Eye (tissue), 1 donor: ENCODE measurements at places on chromosomes 1 and 21.

DNA sequence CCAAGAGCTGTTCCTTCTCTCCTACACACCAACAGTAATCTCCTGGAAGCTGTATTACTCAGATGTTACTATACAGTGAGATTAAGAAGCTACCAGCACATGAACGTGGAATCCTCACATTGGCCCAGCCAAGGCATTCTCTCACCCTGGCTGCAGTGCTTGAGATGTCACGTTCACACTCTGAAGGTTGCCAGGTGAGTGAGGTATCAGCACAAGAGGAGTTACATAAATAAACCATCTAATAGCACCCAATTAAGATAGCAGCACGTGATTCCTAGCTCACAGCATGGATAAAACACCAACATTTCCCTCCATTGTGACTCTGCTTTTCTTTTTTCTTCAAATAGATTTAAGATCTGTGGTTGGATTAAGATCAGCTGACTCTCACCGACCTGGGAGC, 182.8 kb downstream of the PLPP3 start:
- no peak for DNase-seq

- DNase-seq: no peak
Measured at GRCh38 chr21:22582026-22582425, 1583.8 kb downstream of the NCAM2 start.

GRCh38 chr1:57719274-57719673, 295.4 kb upstream of the DAB1 start:
- no peak for DNase-seq

DNA sequence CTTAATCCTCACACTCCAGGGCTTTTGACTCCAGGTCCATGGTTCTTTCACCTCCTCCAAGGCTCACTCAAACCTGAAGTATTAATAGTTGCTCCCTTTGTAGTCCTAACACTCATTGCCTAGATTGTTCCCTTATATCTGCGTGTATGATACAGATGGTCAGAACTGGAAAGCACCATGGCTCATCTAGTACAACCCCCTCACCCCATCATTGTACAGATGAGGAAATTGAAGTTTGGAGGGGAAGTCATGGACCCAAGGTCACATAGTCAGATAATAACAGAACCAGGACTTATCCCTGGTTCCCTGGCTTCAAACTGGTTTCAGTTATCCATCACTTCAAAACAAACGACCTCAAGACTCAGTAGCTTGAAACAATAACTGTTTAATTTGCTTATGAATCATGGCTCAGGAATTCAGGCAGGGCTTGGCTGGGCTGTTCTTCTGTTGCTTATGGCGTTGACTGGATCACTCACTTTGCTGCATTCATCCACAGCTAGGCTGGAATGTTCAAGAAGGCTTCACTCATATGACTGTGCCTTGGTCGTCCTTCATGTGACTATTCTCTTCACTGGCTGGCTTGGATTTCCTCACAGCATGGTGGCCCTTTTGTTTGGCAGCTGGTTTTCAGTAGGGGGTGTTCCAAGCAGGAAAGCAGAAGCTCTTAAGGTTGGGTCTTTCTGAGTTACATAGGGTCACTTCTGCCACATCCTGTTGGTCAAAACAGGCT, 5.0 kb downstream of the NOS1AP start:
- no peak for DNase-seq
